ENCODE measurements at places on chromosomes 2 and 18.

- no peak for DNase-seq
These were observed 75.8 kb downstream of the ZEB2 start for GRCh38 chr2:144443837-144444817.

DNA sequence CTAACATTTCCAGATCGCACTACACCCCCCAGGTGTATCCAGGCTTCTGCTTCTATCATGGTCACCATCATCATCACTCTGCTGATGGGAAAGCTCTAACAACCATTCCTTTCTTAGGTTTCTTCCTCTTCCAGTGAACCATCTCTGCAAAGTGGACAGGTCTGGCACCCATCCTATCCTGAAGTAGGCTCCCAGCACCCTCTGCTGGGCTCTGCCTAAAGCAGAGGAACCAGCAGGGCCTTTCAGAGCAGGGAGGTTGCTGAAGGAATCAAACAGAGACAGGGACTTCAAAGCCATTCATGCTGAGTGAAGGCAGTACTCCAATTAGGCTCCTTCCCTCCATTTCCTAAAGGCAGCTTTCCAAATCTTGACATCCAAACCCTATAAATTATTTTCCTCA is 27.2 kb upstream of the SATB2 start:
- no peak for DNase-seq

- DNase-seq, result no peak
These were observed 48.6 kb downstream of the TMEM18 start for GRCh38 chr2:628651-629050.

DNA sequence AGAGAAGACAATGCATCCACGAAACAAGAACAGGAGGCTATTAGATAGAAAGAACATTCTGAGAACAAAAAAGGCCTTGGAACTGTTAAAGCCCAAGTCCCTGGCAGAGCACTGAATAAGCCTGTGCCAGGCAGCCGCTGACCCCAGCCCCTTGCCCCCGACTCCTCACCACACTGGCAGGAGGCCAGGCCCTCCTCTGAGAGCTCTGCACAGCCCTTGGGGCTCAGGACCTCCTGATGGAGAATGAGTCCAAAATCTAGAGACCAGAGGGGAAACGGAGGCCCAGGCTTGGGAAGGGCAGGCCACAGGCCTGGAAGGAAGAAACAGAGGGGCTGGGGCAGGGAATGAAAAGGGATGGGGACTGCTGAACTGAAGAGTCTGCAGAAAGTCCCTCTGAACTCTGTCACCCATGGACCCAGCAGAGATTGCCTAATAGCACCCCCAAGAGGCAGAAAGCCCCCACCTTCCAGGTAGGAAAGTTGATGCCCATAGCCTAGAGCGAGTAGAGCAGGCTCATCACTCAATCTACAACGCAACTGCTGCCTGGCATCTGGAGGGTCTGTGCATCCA is 18.3 kb upstream of the TNS1 start:
- no peak for DNase-seq

DNA sequence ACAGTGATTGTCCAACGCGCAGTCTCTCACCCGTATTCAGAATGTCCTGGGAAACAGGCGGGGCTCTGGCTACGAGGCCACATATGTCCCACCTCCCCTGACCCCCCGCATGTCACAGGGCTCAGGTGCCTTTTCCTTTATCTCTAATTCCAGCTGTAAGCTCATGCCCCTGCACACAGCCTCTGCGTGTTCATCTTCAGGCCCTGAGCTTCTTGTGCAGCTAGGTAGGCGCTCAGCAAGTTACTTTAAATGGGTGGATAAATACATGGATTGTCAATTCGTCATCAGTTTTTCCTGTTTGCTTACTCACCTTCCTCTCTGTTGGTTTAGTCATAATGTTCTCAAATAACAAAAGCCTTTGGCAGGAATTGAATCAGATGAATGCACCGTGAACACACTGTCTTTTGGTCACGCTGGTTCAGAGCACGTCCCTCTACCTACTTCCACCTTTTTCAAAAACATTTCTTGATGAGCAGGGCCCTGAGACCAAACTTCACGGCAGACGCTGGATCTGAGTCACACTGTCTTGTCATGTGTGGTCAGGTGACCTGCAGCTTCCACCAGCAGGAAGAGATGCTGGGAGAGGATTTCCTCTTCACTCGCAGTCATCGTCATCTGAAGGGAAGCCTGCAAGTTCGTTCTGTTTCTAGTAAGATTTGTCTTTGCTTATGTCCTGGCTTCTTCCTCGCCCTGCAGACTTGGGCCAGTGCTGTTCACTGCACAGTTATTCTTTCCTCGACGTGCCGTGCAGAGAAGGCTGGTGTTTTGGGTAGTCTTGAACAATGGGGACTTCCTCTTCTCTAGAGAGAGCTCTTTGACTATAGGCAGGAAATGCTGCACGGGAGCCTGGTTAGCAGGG is 138.1 kb downstream of the PTGR3 start:
- DNase-seq, result no peak

DNA sequence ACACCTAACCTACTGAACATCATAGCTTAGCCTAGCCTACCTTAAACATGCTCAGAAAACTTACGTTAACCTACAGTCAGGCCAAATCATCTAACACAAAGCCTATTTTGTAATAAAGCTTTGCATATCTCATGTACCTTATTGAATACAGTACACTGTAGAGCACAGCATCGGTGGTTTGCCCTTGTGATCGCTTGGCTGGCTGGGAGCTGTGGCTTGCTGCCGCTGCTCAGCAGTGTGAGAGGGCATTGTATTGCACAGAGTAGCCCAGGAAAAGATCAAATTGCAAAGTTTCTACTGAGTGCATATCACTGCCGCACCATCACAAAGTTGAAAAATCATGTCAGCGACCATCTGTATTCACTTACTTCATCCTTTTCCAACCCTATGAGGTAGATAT is 62.3 kb upstream of the NCK2 start:
- DNase-seq, result no peak

- DNase-seq, result no peak
These were observed 17.0 kb downstream of the SLC9A2 start for GRCh38 chr2:102636283-102636907.

- no peak for DNase-seq
These were observed 58.1 kb upstream of the OTX1 start for GRCh38 chr2:62992561-62992960.

DNA sequence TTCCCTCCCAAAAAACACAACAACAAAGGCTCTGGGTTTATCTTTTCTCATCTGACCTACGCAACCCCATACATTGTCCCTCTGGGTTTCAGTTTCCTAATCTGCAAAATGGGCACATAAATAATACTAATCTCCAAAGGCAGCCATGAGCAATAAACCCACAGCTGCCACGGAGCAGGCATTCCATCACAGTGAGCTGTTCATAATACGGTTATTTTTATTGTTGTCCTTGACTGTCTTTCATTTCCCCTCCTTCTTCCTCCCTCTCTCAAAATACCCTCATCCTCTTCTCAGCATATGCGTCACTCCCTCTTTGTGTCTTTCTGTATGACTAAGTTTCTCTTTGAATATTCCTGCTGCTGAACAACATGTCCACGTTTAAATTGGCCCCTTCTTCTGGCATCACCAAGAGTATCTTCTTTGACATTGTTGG is 129.8 kb upstream of the CAB39 start:
- no peak for DNase-seq

DNA sequence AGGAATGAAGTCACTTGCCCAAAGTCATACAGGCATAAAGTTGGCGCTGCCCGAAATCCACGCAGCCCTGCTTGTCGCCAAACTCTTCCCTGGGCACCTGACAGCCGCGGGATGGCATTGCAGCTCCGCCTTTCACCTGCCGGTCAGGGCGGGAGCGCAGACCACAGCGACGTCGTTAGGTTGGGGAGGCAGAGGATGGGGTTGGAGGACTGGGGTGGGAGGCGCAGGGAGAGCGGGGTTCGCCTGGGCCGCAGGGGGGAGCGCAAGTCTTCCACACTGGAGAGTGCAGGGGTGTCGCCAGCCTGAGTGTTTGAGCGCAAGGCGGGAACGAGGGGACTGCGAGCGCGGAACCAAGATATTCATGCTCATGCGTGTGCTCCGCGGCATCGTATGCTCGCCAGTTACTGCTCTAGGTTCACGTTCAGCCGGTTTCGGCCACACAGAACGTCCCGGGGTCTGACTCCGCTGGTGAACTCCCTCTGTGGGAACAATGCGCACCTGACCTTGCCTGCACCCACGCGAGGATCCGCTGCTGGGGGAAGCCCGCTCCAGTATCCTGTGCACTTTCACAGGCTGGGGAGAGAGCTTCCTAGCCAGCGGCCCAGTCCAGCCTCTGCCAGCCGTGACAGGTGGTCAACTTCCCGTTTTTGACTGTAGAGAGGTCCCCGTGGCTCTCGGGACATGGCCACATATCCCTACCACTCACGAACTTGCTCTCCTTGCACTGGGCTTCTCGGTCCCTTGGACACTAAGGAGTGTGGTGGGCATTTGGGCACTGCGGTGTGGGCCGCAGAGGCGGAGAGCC is 767 bp upstream of the NPPC start:
- no peak for DNase-seq

GRCh38 chr2:150762571-150762970 is 275.1 kb upstream of the RND3 start:
- DNase-seq, result no peak

DNA sequence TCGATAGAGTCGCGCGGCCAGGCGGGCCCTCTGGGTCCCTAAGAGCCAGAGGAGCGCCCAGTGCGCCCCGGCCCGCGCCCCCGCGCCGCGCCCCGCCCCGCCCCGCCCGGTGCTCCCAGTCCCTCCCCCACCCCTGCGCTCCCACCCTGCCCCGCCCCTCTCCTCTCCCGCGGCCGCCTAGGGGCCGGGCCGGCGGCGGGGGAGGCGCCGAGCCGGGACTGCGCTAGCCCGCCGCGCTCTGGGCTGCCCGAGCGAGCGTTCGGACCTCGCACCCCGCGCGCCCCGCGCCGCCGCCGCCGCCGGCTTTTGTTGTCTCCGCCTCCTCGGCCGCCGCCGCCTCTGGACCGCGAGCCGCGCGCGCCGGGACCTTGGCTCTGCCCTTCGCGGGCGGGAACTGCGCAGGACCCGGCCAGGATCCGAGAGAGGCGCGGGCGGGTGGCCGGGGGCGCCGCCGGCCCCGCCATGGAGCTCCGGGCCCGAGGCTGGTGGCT is at the start of gene GPC1:
Gene GPC1, plus strand, starts transcription at position 207 of the 491 bp plus-strand sequence. Its CDS starts 256 bp downstream, at position 463.
- no peak for DNase-seq

DNA sequence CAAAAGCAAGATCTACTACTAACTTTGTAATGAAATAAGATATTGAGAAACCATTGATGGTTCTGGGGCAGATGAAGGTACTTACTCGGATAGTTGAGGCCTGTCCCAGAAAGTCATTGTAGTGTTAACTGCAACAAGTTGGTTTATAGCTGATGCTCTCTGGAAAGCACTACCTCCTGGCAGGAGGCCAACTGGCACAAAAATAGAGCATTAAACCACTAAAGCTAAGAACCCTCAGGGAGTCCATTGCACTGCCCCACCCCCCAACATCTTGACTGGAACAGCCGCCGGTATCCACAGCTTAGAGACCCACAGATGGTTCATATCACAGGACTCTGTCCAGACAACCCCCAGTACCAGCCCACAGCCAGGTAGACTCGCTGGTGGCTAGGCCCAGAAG is 552.5 kb upstream of the CRIM1 start:
- no peak for DNase-seq

- DNase-seq, result no peak
These were observed 15.6 kb downstream of the SUCLG1 start for GRCh38 chr2:84443477-84443876.

- DNase-seq, result no peak
These were observed 73.6 kb downstream of the VWA3B start for GRCh38 chr2:98160554-98160953.

- no peak for DNase-seq
These were observed 90.3 kb downstream of the RBMS1 start for GRCh38 chr2:160402997-160403979.

DNA sequence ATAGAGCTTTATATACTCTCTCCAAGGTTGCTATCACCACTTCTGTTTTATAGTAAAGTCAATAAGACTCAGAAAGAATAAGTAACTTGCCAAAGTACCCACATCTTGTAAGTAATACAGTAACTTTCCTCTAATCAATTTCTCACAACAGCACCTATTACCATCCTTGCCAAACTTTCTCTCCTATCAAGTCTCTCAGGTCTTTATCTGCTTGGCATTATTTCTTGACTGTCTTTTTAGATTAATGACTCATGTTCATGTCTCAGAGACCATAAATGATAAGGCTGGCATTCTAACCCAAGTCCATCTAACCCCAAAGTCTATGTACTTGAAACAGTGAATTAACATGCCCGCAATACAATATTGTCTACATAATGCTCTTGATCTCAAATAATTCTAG is 618.0 kb upstream of the ZEB2 start:
- no peak for DNase-seq

DNA sequence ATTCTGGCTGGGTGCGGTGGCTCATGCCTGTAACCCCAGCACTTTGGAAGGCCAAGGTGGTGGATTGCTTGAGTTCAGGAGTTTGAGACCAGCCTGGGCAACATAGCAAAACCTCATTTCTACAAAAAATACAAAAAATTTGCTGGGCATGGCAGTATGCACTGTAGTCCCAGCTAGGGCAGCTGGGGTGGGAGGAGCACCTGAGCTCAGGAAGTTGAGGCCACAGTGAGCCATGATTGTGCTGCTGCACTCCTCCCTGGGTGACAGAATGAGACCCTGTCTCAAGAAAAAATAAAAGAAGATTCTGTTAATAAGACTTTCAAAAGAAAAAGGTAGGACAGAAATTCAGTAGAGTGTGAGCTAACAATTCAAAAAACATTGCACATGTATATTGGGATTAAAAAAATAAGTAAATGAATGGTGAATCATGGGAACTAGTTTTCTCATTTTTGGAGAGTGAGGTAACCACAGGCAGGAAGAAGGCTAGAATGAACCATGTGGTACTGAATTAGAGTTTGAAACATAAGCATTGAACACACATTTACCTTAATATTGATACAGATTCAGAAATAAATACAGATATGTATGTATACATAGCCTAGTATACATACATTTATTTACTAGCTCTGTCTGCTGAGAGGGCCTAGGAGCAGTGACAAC is 53.5 kb downstream of the NCOA1 start:
- no peak for DNase-seq

DNA sequence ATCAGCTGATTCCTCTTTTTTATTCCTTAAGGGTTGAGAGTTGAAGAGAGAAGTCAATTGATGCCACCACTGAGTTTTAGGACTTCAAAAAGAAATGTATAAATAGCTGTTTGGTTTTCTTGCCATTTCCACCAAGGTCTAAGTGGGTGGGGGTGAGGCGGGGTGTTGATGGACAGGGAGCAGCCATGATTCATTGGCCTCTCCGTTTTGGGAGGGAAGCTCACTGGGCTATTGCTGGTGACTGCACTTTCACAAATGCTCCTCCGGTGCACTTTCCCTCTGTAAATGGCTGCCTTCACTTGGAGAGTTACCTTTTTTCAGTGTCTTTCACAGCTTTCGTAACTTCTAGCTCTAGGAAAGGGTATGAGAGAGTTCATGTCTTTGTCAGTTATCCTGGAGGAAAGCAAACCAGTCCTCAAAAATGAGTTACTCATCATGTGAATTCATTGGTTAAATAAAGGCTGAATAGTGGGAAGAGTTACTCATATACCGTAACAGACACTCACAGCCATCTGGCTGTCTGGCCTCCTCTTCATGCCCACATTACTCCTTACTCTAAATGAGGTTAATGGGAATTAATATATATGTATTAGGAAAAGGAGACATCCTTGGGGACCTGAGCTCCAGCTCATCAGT is 17.4 kb upstream of the CTAGE1 start:
- no peak for DNase-seq

- DNase-seq, result no peak
These were observed 145.4 kb upstream of the RIOK3 start for GRCh38 chr18:23307567-23308295.

- no peak for DNase-seq
These were observed 58.3 kb downstream of the FEZ2 start for GRCh38 chr2:36539631-36540030.

- DNase-seq, result no peak
These were observed 152.0 kb upstream of the PGAP1 start for GRCh38 chr2:197078535-197078934.
